CD4-positive, alpha-beta memory T cell (primary cell): ENCODE measurements at places on chromosomes 16 and 17.

- H3K4me1 ChIP-seq: no peaks in the 10 kb centered on the region
- H3K27ac ChIP-seq: no peak overlapping the region
- no peaks in the 10 kb centered on the region for H3K36me3 ChIP-seq
- H3K27me3 ChIP-seq: no peaks in the 10 kb centered on the region
Observed at GRCh38 chr16:73154063-73154870, 106.3 kb upstream of the ZFHX3 start.

GRCh38 chr16:28845293-28845692 is 855 bp downstream of the TUFM start:
- H3K36me3 ChIP-seq: peaks cover 30% of the 10 kb centered on the region
- H3K4me1 ChIP-seq: peaks cover 22% of the 10 kb centered on the region
- no peaks in the 10 kb centered on the region for H3K27me3 ChIP-seq

- no peaks in the 10 kb centered on the region for H3K4me1 ChIP-seq
- H3K27me3 ChIP-seq: no peaks in the 10 kb centered on the region
- peak; percentile 62 for DNase-seq
Observed at GRCh38 chr17:38982858-38983746, 15.9 kb upstream of the FBXO47 start.

GRCh38 chr17:73733517-73733916 is 89.3 kb upstream of the SDK2 start:
- no peaks in the 10 kb centered on the region for H3K27me3 ChIP-seq
- DNase-seq: no peak
- no peak overlapping the region for H3K27ac ChIP-seq
- no peaks in the 10 kb centered on the region for H3K36me3 ChIP-seq
- no peaks in the 10 kb centered on the region for H3K4me1 ChIP-seq
- H3K4me3 ChIP-seq: no peak overlapping the region

- no peaks in the 10 kb centered on the region for H3K4me1 ChIP-seq
- H3K27me3 ChIP-seq: no peaks in the 10 kb centered on the region
- DNase-seq: no peak
- H3K36me3 ChIP-seq: no peaks in the 10 kb centered on the region
- no peak overlapping the region for H3K27ac ChIP-seq
Observed at GRCh38 chr17:50770346-50770745, 3.0 kb upstream of the ANKRD40CL start.

GRCh38 chr17:36791150-36791941 is 145.9 kb upstream of the LHX1 start:
- no peak overlapping the region for H3K4me3 ChIP-seq
- no peaks in the 10 kb centered on the region for H3K4me1 ChIP-seq
- no peak for DNase-seq
- no peaks in the 10 kb centered on the region for H3K36me3 ChIP-seq

GRCh38 chr16:57226701-57227621 is 18.1 kb upstream of the ARL2BP start:
- H3K27me3 ChIP-seq: no peaks in the 10 kb centered on the region
- H3K27ac ChIP-seq: no peak overlapping the region
- H3K4me1 ChIP-seq: no peaks in the 10 kb centered on the region
- DNase-seq: no peak
- no peak overlapping the region for H3K4me3 ChIP-seq

DNA sequence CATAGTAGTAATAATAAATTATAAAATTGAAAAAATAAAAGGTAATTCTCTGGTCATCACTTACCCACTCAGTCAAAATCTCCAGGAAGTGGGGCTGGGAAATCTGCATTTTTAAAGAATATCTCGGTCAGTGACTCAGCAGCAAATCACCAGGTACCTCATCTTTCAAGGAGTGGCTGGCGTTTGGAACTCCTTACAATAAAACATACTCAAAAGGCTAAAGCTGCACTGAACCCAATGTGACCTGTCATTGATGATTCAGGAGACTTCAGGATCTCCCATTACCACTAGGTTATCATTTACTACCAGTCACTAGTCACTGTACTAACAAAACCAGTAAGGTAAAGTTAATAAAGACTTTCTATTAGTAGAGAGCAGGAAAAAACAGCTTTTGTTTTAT is 21.5 kb upstream of the RFFL start:
- H3K27ac ChIP-seq: peak overlapping the region; percentile 28
- DNase-seq: no peak
- peaks cover 78% of the 10 kb centered on the region for H3K4me1 ChIP-seq
- H3K4me3 ChIP-seq: no peak overlapping the region
- no peaks in the 10 kb centered on the region for H3K27me3 ChIP-seq

DNA sequence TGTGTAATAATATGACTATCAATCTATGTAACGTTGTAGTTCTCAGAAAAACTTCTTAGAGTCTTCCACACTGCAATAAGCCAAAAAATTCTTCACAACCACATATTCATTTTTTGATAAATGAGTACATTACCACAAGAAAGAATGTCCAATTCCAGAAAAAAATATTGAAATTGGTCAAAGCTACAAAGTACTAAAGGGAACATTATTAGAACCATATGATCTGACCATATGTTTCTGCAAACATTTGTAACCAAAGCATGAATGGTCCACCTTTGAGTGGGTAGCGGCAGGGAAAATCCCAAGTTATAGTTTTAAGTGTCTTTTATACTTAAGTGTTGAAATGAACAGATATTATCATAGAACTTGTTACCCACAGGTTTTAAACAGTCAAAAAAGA is 71.7 kb upstream of the NACA2 start:
- H3K4me3 ChIP-seq: no peak overlapping the region
- peaks cover 4% of the 10 kb centered on the region for H3K27me3 ChIP-seq
- no peaks in the 10 kb centered on the region for H3K36me3 ChIP-seq
- no peak overlapping the region for H3K27ac ChIP-seq
- no peak for DNase-seq

- H3K27ac ChIP-seq: no peak overlapping the region
- DNase-seq: no peak
- H3K4me3 ChIP-seq: no peak overlapping the region
- no peaks in the 10 kb centered on the region for H3K4me1 ChIP-seq
Observed at GRCh38 chr16:48025359-48025758, 130.4 kb downstream of the ABCC12 start.

DNA sequence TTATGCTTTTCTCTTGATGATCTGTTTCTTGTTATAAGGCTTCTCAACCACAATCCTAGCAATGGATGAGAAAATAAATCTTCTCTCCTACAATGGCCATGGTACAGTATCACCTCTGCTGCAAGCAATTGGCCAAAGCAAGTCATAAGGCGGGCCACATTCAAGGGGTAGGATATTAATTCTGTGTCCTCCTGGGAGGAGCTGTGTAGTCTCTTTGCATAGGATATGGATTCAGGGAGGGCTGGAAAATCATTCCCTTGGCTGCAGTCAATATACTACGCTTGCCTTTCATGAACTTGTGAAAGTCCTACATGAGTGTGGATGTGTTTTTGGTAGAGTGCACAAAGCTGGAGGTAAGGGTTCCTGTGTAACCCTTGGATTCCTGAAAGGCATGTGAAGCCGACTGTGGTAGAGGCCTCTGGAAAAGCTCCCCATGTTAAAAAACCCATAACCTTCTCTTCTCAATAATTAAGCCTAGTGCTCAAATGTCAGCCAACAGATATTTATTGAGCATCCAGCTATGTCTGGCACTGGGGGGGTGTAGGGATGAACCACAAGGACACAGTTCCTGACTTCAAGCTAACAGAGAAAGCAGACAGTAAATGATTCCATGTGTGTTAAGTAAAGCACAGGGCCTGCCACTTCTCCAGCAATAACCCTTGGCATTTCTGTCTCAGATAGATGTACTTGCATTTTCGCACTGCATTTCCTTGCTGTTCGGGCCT is 147.6 kb upstream of the HS3ST3A1 start:
- H3K4me1 ChIP-seq: no peaks in the 10 kb centered on the region
- DNase-seq: no peak
- H3K27me3 ChIP-seq: no peaks in the 10 kb centered on the region
- H3K27ac ChIP-seq: no peak overlapping the region
- H3K36me3 ChIP-seq: no peaks in the 10 kb centered on the region

GRCh38 chr16:65675161-65675560 is 553.3 kb upstream of the CDH11 start:
- H3K36me3 ChIP-seq: no peaks in the 10 kb centered on the region
- no peak overlapping the region for H3K27ac ChIP-seq
- no peaks in the 10 kb centered on the region for H3K27me3 ChIP-seq
- H3K4me1 ChIP-seq: no peaks in the 10 kb centered on the region

- no peak overlapping the region for H3K27ac ChIP-seq
- H3K36me3 ChIP-seq: no peaks in the 10 kb centered on the region
- no peaks in the 10 kb centered on the region for H3K4me1 ChIP-seq
- H3K27me3 ChIP-seq: no peaks in the 10 kb centered on the region
- no peak for DNase-seq
- H3K4me3 ChIP-seq: no peak overlapping the region
Observed at GRCh38 chr17:64236827-64237403, 26.1 kb downstream of the TEX2 start.

DNA sequence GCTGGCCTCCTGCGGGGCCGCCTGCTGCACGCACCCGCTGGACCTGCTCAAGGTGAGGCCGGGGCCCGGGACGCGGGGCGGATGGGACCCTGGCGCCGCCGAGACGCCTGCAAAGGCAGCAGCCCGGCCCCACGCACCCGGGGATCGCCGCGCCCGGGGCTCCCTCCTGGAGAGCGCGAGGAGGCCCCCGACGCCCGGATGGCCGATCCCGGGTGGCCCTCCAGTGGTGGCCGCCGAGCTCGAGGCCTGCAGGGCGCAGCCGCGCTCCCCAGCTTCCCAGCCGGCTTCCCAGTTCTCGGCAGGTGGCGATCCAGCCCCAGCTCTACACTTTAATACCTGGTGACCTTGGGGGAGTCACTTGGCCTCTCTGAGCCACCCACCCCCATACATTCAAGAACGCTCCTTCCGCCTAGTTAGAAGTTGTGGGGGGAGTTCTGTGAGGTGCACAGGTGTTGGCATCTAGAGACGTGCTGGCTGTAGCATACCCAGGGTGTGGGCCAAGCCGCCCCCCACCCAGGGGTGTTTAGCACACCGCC is 452 bp downstream of the SLC25A10 start:
- peaks cover 28% of the 10 kb centered on the region for H3K4me1 ChIP-seq
- no peaks in the 10 kb centered on the region for H3K27me3 ChIP-seq
- H3K36me3 ChIP-seq: no peaks in the 10 kb centered on the region
- no peak for DNase-seq
- peak overlapping the region; percentile 58 for H3K4me3 ChIP-seq
- H3K27ac ChIP-seq: no peak overlapping the region

- H3K4me3 ChIP-seq: no peak overlapping the region
- H3K4me1 ChIP-seq: no peaks in the 10 kb centered on the region
- no peak for DNase-seq
- no peaks in the 10 kb centered on the region for H3K36me3 ChIP-seq
- no peak overlapping the region for H3K27ac ChIP-seq
Observed at GRCh38 chr16:64997751-64998150, 124.1 kb downstream of the CDH11 start.

GRCh38 chr17:40577611-40578065 is 12.4 kb upstream of the CCR7 start:
- no peak overlapping the region for H3K27ac ChIP-seq
- no peak overlapping the region for H3K4me3 ChIP-seq
- H3K27me3 ChIP-seq: no peaks in the 10 kb centered on the region
- no peaks in the 10 kb centered on the region for H3K36me3 ChIP-seq
- H3K4me1 ChIP-seq: peaks cover 67% of the 10 kb centered on the region

DNA sequence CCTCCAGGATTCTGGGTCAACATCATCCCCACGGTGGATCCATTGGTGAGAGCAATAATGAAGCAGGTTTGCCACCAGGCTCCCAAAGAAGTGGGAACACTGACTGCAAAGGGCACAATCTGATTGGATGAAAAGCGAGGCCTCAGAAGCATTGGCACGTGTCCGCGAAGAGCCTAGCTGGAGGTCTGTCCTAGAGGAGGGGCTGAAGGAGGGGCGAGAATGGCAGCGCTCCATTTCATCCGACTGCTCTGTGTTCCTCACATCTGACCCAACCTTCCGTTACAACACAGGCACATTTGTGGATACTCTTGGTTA is 79.9 kb downstream of the MRC2 start:
- no peak for DNase-seq
- H3K4me3 ChIP-seq: no peak overlapping the region
- no peak overlapping the region for H3K27ac ChIP-seq
- no peaks in the 10 kb centered on the region for H3K36me3 ChIP-seq
- no peaks in the 10 kb centered on the region for H3K27me3 ChIP-seq

GRCh38 chr17:49734515-49735490 is 27.0 kb upstream of the SLC35B1 start:
- no peak overlapping the region for H3K4me3 ChIP-seq
- DNase-seq: no peak
- no peaks in the 10 kb centered on the region for H3K27me3 ChIP-seq
- peaks cover 25% of the 10 kb centered on the region for H3K36me3 ChIP-seq
- peaks cover 84% of the 10 kb centered on the region for H3K4me1 ChIP-seq

DNA sequence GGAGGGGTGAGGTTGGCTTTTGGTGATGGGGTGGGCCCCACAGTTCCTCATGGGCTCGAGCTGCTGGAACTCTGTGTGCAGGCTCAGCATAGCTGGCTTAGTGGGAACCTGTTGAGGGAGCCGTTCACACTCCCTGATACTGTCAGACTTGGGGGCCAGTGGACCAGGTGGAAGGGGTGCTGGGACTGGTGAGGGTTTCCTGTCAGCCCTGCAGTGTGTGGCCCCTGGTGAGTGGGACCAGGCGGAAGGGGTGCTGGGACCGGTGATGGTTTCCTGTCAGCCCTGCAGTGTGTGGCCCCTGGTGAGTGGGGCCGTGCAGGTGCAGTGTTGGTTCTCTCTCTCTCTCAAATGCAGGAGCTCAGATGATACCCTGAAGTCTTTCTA is 45.1 kb upstream of the ZNF750 start:
- H3K27me3 ChIP-seq: no peaks in the 10 kb centered on the region
- no peaks in the 10 kb centered on the region for H3K36me3 ChIP-seq
- no peak overlapping the region for H3K4me3 ChIP-seq
- peak; percentile 11 for DNase-seq

GRCh38 chr16:86883583-86884389 is 305.4 kb downstream of the FOXL1 start:
- no peaks in the 10 kb centered on the region for H3K27me3 ChIP-seq
- no peak overlapping the region for H3K27ac ChIP-seq
- no peak overlapping the region for H3K4me3 ChIP-seq
- no peak for DNase-seq

DNA sequence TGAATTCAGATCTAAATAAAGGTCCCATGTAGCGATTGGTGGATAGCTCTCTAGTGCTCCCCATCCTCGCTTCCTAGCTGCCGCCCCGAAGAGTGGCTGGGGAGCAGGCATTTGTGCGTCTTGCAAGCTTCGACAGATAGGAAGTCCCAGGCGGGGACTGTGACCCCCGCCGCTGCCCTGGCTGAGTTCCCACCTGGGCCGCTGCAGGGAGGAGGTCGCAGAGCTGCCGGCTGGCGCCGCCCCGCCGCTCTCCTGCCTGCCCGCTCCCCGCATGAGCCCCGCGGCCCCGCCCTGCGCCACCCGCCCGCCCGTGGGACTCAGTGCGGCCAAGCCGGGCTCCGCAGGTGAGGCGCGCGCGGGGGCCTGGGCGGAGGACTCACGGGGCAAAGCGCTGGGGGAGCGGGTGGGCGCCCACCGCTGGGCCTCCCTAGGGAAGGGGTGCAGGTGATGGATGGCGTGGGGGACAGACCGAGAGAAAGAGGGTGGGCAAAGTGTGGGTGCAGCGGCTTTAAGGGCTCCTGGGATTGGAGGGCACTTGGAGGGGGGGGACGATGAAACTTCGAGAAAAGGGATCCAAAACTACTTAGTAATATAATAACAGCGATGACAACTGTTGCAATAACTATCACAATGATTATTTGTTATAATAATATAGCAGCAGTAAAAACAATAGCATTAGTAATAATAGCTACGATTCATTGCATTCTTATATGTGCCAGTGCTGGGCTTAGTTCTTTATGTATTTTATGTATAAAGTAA is at the start of gene OTOA:
Gene OTOA, plus strand, starts transcription at position 80 of the 759 bp plus-strand sequence. CDS start 14,547 bp downstream, outside the sequence.
- H3K27ac ChIP-seq: no peak within 1 kb of the TSS
- H3K4me1 ChIP-seq: peaks cover 25% of the 10 kb centered on the region
- no peak for DNase-seq
